ENCODE measurements at places on chromosomes 1 and 21. TPM values are rescaled to one million over a fixed set of nuclear protein-coding genes. Genes with fewer than 3 reads are reported as not detected.

GRCh38 chr1:210751911-210752310 lies 382.0 kb downstream of the KCNH1 start:
- DNase-seq, result no peak

- DNase-seq, result no peak
Measured at GRCh38 chr1:15264769-15265168, 17.7 kb downstream of the FHAD1 start.

DNA sequence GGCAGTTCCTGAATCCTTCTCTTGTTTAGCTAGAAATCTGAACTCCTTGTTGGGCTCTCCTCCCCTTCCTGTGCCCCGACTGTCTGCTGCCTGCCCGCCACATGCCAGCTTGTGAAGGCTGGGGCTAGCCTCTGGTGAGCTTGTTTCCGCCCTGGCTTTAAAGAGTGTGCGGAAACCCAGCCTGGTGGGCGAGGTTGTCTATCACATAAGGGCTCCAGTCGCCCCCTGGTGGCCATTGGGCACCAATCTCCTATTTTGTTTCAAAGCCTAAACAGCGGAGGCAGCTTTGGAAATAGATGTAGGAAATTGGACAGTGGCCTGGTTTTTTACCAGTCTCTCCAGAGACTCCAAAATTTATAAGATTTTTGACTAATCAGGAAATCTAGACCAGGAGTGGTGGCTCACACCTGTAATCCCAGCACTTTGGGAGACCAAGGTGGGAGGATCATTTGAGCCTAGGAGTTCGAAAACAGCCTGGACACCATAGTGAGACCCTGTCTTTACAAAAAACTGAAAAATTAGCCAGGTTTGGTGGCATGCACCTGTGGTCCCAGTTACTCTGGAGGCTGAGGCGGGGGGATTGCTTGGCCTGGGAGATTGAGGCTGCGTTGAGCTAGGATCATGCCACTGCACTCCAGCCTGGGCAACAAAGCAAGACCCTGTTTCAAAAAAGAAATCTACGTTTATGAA lies 9.8 kb downstream of the ATP8B2 start:
- DNase-seq, result peak; percentile 95

Gene OR2L8
- not detected for total RNA-seq

GRCh38 chr1:64039390-64039926 lies 164.0 kb upstream of the UBE2U start:
- DNase-seq, result peak; percentile 86

GRCh38 chr1:54721719-54722118 lies 6.1 kb downstream of the TTC4 start:
- DNase-seq, result no peak

Gene DNASE2B
- not detected for total RNA-seq

Gene LEMD1
- not detected for total RNA-seq

Gene BCAN
- 0.29 TPM for total RNA-seq

DNA sequence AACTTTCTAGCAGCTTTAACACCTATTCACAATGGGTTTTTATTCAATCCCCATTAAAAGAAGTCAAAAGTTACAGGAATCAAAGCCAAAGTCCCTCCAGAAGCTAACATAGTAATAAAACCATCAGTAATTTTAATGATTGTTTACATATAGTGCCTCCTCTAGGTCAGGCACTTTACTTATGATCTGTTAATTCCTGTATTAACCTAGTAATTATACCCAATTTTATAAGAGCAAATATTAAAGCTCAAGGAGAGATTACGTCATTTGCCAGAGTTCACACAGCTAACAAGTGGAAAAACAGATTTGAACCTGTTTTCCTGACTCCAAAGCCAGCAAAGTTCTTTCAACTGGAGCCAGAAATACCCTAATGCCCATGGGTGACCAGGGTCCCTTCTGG lies 112.9 kb upstream of the F3 start:
- DNase-seq, result no peak

DNA sequence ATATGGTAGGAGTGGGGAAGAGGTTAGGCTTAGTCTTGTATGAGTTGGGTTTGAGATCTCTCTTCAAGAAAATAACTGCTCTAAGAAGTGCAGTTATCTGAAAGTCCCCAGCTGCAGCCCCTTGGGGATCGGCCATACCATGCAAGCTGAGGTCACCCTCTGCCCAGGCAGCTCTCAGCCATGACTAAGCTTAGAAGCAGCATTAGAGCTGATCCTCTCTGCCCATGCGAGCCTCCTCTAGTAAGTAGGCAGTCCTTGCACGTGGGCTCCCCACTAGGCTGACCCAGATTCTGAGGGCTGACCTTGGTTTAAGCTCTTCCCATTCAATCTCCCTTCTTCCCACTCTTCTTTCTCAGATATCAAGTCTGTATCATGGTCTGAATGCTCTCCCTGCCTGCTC lies 121.0 kb upstream of the UBE2U start:
- DNase-seq, result no peak

DNA sequence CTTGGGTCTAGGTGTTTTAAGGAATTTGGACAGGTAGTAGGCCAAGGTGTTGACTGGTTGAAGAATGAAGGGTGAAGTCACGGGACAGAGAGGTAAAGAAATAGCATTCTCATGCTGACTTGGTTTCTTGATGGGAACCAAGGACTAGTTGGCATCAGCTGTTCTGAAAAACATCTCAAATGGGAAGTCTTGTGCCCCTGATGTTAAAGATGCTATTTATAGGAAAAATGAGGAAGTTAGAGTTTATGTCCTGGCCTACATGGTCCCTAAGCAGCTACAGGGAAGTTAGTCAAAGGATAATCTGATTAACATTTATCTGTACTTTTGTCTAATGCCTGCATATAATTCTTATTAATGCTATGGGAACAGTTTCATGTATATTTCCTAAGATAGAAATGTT lies 262.4 kb downstream of the HHIPL2 start:
- no peak for DNase-seq

DNA sequence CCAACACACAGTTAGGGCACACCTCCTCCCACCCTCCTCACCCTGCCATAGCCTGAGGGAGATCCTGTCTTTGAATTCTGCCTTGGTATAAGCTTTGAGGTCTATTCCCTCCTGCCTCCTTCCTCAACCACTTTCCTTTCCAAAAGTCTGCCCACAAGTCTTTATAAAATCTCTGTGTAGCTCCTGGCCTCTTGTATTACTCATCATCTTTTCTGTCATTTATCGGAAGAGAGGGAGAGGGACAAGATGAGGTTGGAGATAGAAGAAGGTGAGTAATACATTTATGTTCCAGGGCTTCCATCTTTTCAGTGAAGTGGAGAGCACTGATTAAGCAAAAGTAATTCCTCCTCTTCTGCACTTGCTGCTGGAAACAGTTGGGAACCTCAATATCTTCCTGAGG lies 30.5 kb upstream of the EFCAB14 start:
- DNase-seq, result no peak

Gene HSD3B1
- not detected for total RNA-seq

Gene S100A13
- 126 TPM for total RNA-seq

GRCh38 chr1:147726168-147726567 lies 34.2 kb downstream of the GJA5 start:
- DNase-seq, result no peak

GRCh38 chr1:58689167-58689566 lies 10.7 kb downstream of the MYSM1 start:
- DNase-seq, result no peak

DNA sequence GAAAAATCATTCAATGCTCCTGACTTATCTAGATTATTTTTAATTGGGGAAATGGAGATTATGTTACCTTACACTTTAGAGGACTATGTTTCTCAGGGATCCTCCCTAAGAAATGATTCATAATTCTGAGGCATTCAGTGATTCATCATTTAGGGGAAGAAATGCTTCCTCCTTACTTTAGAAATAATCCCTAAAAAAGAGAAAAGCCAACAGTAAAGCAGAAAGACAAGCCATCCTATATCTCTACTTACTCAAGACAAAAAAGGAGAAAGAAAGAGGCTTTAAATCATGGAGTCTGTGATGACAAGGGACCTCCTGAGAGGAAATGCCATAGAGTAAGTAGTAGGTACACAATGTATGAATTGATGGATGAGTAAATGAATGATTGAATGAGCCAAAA lies 137.0 kb downstream of the BRINP2 start:
- DNase-seq, result no peak

DNA sequence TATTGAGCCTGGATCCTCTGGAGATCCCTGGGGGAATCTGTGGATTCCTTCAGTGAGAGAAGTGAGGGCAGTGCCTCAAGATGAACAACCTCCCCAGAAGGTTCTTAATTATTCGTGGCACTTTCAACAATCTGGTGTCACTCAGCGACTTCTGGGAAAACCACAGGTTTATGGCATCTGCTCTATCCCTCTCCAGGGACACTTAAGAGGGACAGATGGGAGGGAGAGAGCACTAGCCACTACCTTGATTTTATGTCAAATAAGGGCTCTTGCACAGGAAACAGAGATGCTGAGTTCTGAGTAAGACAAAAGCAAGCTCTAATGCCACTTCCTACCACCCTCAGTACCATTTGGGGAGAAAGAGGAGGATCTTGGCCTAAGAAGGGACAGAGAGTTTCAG lies 21.2 kb upstream of the CHI3L1 start:
- no peak for DNase-seq

GRCh38 chr1:182621906-182622305 lies 17.7 kb upstream of the RGS16 start:
- no peak for DNase-seq

DNA sequence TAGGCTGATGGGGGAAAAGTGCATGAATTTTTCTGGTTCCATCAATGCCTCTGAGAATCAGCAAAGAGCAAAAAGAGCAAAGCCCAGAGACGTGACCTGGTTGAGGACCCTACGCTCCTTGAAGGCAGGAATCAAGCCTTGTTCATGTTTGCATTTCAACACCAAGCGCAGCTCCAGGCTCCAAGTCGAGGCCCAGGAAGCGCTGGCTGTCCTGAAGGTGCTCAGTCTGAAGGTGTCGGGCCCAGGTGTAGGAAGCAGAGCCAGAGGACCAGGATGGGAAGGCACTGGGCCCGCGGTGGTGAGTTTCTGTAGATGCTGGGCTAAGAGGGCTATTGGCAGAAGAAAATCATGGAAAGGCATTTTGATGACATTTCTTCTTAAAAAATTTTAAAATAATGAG lies 25.6 kb upstream of the KCNE2 start:
- DNase-seq, result no peak

GRCh38 chr1:81662913-81663526 lies 137.7 kb upstream of the ADGRL2 start:
- DNase-seq, result no peak

Gene TMEM269
- total RNA-seq, result 0.67 TPM

DNA sequence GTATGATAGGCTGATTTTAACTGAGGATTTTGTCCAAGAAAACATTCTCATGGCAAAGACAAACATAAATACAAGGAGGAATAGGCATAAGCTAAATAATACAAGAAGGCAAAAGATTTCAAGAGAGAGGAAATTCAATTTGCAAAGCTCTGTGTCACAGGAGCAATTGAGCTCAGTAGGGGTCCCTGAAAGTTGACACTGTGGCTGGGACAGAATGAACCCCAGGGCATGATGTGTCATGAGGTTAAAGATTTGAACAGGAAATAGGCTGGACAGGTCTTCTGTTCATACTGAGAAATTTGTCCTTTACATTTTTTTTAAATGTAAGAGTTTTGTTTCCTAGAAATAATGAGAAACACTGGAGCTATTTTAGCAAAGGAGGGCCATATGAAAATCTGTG lies 555.4 kb upstream of the NEGR1 start:
- no peak for DNase-seq

DNA sequence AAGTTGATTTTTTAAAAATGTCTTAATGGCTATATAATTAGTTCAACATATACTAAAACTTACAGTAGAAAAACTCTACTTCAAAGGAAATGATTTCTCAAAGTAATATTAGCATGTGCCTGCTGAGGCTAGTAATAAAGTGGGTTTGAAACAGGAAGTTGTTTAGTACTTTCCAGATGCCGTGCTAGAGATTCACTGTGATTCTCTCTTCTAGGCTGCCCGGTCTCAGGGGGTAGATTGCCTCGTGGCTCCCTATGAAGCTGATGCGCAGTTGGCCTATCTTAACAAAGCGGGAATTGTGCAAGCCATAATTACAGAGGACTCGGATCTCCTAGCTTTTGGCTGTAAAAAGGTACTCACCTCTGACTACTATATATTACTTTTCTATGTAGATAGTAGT lies 9.1 kb downstream of the EXO1 start:
- DNase-seq, result no peak

DNA sequence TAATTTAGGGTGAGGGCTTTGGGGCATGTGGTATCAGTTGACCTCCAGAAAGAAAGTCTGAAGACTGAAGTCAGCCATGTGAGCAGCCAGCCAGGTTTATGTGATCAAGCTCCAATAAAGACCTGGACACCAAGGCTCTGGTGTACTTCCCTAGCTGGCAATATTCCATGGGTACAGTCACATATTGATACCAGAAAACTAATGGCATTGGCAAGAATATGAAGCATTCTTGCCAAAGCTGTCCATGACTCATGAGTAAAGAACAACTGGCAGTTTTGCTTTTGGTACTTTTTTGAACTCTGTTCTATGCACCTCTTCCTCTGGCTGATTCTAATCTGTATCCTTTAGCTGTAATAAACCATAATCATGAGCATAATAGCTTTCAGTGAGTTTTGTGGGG lies 415.3 kb upstream of the CAMK1G start:
- DNase-seq, result no peak

DNA sequence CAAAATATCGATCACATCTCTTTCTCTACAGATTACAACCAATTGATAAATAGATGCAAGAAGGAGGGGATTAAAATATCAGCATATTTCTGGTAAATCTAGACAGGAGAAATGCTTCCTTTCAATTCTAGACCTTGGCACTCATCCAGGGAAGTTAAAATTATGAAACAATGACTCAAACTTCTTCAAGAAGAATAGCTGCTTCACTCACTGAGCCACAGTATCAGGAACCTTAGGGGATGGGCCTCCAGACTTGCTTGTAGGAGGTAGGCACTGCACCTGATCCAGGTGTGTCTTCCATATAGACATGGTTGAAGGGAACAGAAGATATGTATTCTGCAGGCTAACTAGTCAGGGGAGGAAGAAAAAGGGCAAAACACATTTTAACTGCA lies 9.8 kb downstream of the SLAMF7 start:
- DNase-seq, result no peak

GRCh38 chr1:15128520-15129313 lies 24.8 kb upstream of the TMEM51 start:
- DNase-seq, result peak; percentile 92
